Spleen (tissue), 13 donors: ENCODE measurements at places on chromosomes 16 and 17. TPM values are rescaled to one million over a fixed set of nuclear protein-coding genes. Genes with fewer than 3 reads are reported as not detected.

- DNase-seq = peak; percentile 79
These were observed 57.7 kb downstream of the CMC2 start for GRCh38 chr16:80948886-80949493.

DNA sequence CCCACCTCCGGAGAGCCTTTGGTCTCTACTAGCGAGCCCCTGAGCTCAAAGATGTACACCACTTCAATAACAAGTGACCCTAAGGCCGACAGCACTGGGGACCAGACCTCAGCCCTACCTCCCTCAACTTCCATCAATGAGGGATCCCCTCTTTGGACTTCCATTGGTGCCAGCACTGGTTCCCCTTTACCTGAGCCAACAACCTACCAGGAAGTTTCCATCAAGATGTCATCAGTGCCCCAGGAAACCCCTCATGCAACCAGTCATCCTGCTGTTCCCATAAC lies 702 bp downstream of the SPN start:
- DNase-seq = no peak

GLP2R gene
- polyA plus RNA-seq = 0.12 TPM

DNA sequence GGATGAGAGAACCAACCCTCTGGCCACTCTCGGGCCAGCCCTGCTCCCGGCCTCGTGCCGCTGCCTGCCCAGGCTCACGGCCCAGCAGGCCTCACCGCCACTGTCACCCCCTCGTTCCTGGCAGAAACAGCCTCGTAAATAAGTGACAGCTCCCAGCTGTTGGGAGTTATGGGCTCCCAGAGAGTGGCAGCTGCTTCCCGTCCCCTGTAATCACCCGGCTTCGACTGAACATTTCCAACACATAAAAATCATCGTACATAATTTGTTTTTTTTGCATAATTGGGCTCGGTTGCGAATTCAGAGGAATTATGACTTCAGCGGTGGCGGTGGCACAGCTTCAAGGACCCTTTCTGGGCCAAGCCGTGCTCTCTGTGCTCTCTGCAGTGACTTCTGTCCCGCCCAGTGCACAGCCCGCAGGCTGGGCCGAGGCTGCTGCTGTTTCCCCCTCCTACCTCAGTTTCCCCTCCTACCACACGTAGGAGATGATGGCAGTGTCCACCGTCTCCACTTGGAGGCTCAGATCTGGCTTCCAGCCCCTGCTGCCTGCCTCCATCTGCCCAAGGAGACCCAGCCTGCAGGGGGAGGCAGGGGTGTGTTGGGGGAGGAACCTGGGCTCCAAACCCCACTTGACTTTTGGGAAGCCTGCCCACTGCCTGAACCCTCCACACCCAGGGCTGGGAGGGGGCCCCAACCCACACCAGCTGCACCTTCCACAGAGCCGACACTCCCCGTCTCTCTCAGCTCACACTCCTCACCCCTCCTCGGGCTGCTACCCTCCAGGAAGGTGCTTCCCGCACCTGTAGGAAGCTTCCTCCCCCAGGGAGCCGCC lies 84.9 kb downstream of the RTN4RL1 start:
- no peak for DNase-seq

DNA sequence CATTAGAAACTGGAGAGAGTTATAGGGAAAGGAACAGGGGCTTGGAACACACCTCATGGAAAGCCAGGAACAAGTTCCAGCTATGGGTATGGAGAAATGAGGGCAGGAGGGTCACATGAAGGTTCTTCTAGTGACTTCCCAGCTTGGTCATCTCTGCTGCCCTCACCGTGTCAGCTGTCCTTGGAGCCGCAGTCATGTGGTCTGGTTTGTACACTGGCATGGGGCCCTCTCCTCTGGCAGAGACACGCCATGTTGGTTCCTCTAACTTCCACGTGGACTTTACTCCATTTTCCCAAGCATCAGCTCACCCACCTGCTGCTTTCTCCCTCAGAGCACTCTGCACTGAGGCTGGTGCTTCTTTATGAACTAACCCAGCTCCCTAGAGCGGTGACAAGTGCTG lies 26.3 kb downstream of the MPG start:
- no peak for DNase-seq

MYO15A gene
- 0.74 TPM for polyA plus RNA-seq

DNA sequence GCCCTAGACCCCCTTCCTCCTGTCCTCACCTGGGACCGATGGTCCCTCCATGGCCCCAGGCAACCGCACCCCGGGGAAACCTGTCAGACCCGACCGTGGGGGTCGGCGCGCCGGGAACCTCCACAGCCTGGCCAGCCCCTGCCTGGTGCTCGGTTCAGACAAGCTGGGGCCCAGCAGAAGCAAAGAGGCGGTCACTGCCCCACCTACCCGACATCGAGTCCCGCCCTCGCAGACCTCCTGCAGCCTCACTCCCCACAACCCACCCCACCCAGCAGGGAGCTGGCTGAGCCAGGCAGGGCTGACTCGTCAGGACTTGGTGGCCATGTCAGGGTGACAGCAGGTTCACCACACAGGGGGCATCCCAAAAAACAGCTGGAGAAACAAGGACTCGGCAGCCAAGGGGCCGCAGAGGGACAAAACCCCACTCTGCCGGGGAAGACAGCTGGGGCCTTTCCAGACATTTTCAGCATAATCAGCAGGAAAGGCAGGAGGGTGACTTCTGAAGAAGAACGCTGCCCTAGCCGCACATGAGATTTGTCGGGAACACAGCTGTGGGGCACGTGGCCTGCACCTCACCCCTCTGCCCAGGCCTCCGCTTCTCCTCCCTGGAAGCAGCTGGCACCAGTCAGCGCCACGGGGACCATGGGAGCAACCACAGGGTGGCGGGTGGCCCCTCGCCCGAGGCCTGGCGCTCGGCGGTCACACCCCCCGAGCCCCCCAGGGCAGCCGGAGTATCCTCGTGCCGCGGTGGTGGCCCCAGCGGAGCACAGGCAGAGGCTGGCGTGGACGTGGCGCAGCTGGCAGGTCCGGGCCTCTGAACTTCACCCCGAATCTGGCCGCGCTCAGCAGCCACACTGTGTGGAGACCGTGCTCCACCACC lies 22.9 kb downstream of the GNPTG start:
- no peak for DNase-seq

NUDT7 gene
- polyA plus RNA-seq = 14.0 TPM

DNA sequence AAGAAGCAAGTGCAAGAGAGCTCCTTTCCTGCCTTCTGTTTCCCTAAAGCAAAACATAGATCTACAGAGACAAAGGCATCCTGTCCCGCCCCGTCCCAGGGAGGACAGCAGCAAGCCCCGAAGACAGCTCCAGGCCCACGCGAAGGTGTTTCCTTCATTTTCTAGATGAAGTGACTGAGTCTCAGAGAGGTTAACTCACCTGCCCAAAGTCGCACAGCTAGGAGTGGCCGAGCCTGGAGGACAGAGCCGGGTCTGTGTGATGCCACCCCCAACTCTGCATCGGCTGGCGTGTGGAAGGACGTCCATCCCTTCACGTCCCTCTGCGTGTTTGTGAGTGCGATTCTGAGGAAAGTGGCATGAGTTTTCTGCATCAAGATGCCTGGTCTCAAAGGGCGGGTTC lies 187.2 kb upstream of the CHMP6 start:
- DNase-seq = peak; percentile 53
